ENCODE measurements at places on chromosomes 7 and 10.
A peak's percentile ranks its signal among the peaks of the same experiment; 100 is the strongest.

DNA sequence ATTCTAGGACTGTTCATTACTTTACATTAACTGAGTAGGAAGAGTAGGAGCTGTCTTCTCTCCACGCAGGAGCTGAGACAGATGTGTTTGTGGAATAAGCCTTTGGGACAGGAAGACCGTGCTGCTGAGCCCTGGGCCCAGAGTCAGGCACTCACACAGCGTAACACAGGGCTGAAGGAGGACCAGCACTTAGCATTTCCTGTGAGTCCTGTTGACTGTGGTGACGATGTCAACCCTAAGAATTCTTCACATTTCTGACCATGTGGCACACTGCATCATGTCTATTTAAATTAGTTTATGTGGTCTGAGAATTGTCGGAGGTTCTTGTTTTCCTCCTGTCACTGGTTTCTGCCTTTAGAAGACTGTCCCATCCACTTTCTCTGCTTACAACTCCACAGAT, 117.2 kb downstream of the PIP4K2A start:
- no peak for DNase-seq

DNA sequence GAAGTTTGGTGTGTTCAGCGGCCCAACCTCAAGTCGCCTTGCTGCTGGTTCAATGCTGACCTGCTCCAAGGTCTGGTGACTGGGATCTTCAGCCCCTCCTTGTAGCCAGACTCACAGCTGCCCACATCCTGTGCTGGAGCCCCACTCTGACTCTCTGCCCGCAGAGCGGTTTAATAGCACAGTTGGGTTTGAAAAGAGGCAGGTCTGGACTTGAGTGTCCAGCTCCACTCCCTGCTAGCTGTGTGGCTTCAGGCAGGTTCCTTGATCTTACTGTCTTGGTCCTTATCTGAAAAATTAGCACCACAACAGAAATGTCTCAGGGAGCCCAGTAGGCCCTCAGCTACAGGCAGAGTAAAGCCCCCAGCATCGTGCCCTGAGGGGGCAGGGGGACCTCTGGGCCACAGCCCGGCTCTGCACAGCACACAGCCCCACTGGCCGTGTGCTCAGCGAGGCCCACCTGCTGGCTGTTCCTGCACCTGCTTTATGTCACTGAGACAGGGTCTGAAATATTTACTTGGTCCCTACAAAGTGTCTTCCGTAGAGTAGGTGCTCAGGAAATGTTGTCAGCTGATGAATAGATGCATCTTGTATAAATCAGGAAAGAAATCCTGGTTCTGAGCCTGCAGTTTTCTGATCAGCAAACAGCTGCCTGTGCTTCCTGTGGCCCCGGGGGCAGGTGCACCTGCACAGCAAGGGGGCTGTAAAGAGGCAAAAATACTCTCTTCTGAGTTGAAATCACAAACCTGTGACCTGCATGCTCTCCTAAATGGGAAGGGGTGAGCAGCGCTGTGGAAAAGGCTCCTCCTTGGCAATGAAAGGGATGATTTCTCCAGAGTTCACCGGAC, 155.5 kb downstream of the SVIL start:
- no peak for DNase-seq

- peak; percentile 90 for DNase-seq
Observed at GRCh38 chr7:27141923-27142579, 1.4 kb downstream of the HOXA5 start.

- peak; percentile 90 for DNase-seq
Observed at GRCh38 chr7:80634505-80634904, 3.9 kb upstream of the CD36 start.

DNA sequence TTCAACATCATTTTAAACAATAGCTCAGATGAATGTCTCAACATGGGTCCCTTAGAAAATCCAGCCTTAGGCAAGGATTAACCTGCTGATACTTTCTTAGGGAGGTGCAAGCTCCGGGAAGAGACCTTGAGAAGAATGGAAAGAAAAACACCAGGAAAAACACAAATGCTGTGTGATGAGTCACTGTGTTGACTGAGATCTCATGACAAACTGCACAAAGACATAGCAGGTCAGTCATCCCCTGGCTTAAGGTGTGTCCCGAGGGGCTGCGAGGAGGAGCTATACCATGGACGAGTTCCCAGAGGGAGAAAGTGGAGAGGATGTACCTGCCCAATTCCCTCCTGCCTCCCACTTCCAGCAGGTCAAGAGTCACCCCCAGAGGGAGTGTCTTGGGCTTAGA, 98.0 kb downstream of the TEX36 start:
- no peak for DNase-seq

DNA sequence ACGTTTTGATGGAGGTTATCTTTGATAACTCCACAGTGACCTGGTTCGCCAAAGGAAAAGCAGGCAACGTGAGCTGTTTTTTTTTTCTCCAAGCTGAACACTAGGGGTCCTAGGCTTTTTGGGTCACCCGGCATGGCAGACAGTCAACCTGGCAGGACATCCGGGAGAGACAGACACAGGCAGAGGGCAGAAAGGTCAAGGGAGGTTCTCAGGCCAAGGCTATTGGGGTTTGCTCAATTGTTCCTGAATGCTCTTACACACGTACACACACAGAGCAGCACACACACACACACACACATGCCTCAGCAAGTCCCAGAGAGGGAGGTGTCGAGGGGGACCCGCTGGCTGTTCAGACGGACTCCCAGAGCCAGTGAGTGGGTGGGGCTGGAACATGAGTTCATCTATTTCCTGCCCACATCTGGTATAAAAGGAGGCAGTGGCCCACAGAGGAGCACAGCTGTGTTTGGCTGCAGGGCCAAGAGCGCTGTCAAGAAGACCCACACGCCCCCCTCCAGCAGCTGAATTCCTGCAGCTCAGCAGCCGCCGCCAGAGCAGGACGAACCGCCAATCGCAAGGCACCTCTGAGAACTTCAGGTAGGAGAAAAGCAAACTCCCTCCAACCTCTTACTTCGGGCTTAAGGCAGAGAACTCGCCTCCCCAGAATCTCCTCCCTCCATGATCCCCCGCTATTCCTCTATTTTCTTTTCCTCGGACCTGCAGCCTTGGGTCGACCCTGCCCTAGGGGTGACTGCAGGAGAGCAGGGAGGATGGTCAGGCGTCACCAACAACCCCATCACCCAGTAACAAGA, at the start of gene SERPINE1:
Gene SERPINE1, plus strand, starts transcription at position 454 of the 809 bp plus-strand sequence. CDS start 1,290 bp downstream, outside the sequence.
- DNase-seq: peak; percentile 38

DNA sequence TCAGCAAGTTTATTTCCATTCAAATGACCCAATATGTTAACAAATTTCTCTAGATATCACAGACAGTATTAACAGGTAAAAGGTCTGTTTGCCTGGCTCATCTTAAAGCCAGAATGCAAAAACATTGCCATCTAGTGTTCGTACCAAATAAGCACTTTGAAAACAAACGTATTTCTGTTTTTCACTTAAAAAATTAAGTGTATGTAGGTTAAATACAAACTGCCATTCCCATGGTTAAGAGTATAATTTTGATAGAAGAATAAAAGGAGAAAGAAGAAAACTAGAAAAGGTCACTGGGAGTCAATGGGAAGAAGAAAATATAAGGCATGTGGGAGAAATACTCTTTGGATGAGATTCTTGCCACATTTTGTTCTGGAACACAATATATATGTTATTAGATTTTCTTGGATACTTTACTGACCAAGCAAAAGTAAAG, 51.0 kb downstream of the ORC5 start:
- DNase-seq: peak; percentile 69

DNA sequence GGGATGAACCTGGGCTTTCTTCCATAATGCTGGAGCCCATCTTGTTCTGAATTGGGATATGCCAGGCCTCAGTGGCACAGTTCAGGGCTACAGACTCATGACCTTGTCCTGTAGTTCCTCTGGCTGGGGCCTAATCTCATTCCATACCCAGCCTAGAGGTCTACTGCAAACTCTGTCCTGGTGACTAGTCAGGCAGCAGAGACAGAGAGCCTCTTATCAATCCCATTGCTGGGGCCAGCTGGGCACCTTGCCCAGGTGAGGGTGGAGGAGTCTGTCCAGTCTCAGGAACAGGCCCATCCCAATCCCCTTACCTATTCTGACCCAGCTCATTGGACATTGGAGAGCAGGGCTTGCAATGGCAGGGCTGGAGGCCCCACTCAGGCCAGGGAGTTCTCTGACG, 28.0 kb upstream of the COMTD1 start:
- no peak for DNase-seq

DNA sequence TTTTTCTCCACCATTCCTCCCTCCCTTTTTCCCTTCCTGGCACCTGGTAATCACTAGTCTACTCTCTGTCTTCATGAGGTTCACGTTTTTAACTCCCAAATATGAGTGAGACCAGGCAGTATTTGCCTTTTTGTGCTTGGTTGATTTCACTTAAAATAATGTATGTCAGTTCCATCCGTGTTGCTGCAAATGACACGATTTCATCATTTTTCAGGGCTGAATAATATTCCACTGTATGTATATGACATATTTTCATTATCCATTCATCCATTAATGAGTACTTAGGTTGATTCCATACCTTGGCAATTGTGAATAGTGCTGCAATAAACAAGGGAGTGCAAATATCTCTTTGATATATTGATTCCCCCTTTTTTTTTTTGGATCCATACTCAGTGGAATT, 25.8 kb downstream of the GALNT17 start:
- no peak for DNase-seq

DNA sequence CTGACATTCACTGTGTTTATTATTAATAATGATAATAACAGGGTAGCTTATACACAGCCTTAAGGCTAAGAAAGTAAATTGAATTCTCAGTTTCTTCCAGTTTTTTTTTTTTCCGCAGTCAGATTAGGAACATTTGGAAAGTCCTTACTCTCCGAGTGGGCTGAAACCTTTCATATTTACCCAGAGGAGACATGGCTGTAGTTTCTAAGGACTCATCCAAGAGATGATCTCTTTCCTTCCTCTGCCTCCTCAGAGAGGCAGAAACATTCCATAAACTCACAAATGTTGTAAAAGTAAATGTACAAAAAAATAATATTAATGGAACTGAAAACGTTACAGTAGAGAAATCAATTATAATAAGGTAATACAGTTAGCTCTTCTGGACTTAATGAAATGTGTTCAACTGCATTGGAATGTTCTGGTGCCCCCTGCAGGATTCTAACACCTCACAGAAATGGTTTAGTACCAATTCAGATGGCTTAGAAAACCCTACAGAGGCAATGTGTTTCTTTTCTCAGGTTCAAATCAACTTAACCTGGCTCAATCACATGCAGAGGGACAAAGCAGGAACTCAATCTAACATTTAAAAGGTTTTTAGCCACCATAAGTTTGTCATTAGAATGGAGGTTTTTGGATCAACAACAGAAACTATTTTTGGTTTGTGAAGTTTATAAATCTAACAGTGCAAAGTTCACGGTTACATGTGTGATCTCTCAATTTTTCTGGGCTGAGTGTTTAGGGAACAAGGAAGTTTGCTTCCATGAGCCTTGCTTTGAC, 71.7 kb downstream of the ICA1 start:
- peak; percentile 2 for DNase-seq

- DNase-seq: no peak
Observed at GRCh38 chr10:126309228-126309883, 78.9 kb downstream of the ADAM12 start.

DNA sequence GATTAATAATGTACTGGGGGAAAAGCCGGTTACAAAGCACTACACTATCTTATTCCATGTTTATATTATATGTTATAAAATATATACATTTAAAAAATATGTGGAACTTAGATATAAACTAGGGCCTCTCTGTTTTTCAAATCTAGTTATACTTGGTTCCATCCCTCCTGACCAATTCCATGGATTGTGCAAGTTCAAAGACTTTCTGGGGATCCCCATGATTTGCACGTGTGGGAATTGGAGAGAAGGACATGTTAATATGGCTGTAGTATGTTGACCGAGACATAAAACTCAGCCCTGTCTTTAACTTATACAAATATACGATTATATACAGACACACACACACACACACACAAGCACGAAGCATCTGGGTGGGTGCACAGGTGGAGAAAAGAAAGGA, 18.8 kb upstream of the ECHDC3 start:
- no peak for DNase-seq

- no peak for DNase-seq
Observed at GRCh38 chr10:19158358-19158757, 109.8 kb downstream of the MALRD1 start.

DNA sequence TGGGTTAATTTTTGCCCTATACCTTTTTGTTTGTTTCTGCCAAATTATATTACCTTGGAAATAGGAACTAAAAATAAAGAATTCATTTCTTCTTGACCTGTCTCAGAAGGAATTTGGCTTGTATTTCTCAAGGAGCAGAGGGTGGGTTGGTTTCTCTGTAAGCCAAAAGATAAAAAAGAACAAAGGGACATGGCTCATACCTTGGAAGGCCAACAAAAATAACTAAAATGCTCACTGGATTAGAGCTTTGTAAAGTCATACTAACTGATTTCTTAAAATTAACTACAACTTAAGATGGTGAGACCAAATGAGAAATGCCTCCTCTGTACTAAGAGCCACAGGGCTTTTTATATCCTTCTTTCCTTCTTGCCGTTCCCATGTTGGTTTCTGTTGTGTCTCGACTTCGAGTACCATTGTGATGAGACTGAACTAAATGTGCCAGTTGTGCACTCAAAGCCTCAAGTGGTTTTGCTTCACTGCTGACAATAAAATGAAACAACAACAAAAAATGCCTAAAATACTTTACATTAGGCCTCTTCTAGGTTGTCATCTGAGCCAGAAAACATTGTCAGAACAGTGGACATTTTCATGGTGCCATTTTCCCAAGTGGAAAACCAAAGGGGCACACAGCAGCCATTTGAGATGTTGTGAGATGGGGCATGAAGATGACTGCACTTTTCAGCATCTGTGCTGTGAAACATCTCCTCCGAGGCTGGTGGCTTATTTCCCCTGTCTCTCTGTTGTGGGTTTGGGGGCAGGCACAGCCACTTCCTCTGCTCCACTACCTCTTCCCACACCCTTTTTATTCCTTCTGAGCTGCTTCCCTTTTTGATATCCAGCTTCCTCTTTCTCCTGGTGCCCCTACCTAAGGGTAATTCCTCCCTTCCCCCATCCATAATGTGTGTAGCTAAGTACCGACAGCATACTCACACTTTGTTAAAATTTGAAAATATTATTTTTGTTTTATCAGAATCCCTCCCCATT, 51.8 kb upstream of the AGR3 start:
- peak; percentile 88 for DNase-seq
